ENCODE measurements at places on chromosomes 16 and 17. TPM values are rescaled to one million over a fixed set of nuclear protein-coding genes. Genes with fewer than 3 reads are reported as not detected.

MEOX1 gene
- total RNA-seq = 6.6 TPM

KRTAP1-1 gene
- not detected for total RNA-seq

AANAT gene
- total RNA-seq = not detected

- no peak overlapping the region for H3K4me3 ChIP-seq
- no peaks in the 10 kb centered on the region for H3K4me1 ChIP-seq
- H3K27ac ChIP-seq = no peak overlapping the region
- H3K27me3 ChIP-seq = no peaks in the 10 kb centered on the region
- no peaks in the 10 kb centered on the region for H3K36me3 ChIP-seq
- DNase-seq = no peak
These were observed 18.3 kb downstream of the PIK3R5 start for GRCh38 chr17:8947201-8947600.

DNA sequence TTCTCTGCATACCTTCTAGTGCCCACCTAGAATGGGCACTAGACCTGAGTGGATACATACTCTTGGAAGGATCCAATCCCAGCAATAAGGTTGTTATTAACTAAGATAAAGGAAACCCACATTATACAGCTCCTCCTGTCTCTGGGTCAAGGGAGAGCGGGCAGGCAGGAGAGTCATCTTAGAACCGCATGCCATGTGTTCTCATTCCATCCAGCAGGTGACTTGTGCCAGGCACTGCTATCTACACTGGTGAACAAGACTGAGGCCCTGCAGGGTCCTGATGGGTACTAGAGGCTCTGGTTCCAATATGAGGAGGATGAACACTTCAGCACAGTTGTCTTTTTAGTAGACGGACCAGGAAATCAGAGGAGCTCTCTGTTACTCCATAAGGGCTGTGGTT, 5.9 kb upstream of the CD300H start:
- no peak for DNase-seq
- no peaks in the 10 kb centered on the region for H3K27me3 ChIP-seq
- no peaks in the 10 kb centered on the region for H3K4me1 ChIP-seq

- H3K4me3 ChIP-seq = peak overlapping the region; percentile 85
- no peaks in the 10 kb centered on the region for H3K4me1 ChIP-seq
- no peak for DNase-seq
- H3K36me3 ChIP-seq = no peaks in the 10 kb centered on the region
These were observed 491 bp downstream of the GAS7 start for GRCh38 chr17:10197721-10198508.

GRCh38 chr16:88469615-88470395, 16.7 kb downstream of the ZFPM1 start:
- no peak for DNase-seq
- H3K4me3 ChIP-seq = no peak overlapping the region
- peaks cover 13% of the 10 kb centered on the region for H3K4me1 ChIP-seq
- no peak overlapping the region for H3K27ac ChIP-seq
- H3K27me3 ChIP-seq = no peaks in the 10 kb centered on the region

DNA sequence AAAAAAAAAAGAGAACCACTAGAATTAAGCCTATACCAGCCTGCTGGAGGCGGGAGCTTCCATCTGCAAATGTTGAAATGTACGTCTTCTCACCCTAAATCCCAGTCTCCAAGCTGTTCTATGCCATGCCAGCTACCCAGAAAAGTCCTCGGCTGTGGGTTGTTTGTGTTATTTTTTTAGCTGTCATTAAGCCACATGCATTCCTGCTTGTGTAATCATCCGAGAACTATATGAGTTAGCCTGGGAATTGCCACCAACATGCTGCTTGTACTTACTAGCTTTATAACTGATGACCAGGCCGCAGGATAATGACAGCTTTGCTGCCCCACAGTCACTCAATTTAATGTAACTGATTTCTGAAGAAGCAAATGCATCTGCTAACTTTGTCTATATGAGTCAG, 313.9 kb upstream of the SALL1 start:
- H3K27me3 ChIP-seq = no peaks in the 10 kb centered on the region
- no peak overlapping the region for H3K4me3 ChIP-seq
- no peaks in the 10 kb centered on the region for H3K4me1 ChIP-seq
- DNase-seq = peak; percentile 60

Measured in esophagus muscularis mucosa (tissue), 4 donors.